MM.1S (cell line): ENCODE measurements at places on chromosomes 2 and 18.

DNA sequence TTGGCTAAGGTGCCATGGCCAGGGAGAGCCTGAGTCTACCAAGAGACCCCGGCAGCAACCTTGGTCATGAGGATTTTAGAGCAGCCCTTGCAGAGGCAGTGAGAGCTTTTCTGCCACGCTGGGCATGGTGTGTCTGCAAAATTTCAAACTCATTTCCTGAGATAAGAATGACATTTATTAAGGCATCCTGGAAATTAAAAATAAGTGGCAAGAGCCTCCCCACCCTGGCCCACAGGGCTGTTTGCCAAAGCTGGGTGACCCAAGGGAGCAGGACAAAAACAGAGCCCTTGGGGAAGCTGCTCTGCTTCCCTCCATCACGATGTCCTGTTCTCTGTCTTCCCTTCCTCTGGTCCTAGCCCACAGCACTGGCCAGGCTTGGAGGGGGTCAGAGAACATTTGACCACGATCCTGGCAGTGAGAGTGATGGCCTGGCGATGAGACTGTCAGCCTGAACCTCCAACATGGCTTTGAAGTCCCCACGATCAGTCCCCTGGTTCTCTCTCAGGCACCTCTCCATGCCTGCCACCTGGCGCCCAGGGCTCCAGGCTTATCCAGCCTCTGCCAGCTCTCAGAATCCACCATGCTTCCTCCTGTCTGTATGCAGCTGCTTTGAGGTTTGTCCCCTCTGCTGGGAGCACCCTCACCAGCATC lies 68.9 kb upstream of the RMDN2 start:
- no peak overlapping the region for H3K27ac ChIP-seq
- H3K27me3 ChIP-seq, result peaks cover 53% of the 10 kb centered on the region
- H3K4me1 ChIP-seq, result peaks cover 13% of the 10 kb centered on the region
- no peaks in the 10 kb centered on the region for H3K36me3 ChIP-seq
- no peak overlapping the region for H3K4me3 ChIP-seq

DNA sequence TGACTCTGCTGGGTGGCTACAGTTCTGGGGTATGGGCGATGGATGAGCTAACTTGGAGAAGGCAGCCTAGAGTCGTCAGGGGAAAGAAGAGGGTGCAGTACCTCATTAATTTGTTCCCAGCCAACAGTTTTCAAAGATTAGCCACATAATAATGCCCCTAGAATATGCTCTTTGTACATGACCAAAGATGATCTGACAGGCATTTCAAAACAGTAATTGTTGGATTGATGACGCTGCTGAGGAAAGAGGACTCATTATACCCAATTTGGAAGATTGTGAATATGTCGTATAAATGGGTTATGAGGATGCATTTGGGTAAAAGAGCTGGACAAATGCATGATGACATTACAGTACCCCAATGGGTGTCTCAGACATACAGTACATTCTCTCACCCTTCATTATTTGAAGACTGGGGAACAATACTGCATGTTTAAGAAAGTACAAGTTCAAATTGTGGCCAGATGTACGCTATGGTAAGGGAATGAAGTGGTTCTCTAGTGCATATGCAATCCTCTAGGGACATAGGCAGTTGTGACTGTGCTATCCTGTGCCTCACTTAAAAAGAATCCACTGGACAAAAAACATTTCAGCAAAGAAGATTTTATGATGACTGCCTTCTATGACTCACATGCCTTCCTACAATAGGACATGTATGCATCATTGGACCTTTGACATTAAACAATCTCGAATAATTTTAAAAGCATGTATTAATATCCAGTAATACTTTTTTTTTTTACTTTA lies 233.2 kb downstream of the CNTNAP5 start:
- no peaks in the 10 kb centered on the region for H3K27me3 ChIP-seq
- DNase-seq, result no peak
- no peak overlapping the region for H3K4me3 ChIP-seq
- H3K4me1 ChIP-seq, result no peaks in the 10 kb centered on the region
- H3K36me3 ChIP-seq, result no peaks in the 10 kb centered on the region

DNA sequence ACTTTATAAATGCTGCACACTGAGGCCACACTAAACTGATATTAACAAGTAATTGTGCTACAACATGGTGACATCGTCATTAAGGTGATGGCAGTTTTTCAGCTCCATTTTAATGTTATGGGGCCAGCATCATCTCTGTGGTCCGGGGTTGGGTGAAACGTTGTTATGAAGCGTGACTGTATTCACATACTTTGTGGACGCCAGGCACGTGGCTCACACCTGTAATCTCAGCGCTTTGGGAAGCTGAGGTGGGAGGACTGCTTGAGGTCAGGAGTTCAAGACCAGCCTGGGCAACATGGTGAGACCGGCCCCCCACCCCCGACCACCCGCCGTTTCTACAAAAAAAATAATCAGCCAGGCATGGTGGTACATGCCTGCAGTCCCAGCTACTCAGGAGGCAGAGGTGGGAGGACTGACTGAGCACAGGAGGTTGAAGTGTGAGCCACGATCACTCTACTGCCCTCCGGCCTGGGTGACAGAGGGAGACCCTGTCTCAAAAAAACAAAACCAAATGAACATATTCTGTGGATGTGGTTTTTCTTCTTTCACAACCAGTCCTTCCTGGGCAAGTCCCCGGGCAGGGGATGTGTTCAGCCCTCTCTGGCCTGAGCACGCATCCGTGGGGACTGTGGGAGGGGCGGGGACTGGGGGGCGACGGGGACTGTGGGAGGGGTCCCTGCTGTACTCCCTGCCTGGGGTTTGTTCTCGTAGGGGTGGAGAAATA lies 12.9 kb upstream of the GAL3ST2 start:
- H3K36me3 ChIP-seq, result no peaks in the 10 kb centered on the region
- no peak for DNase-seq
- H3K4me3 ChIP-seq, result no peak overlapping the region
- no peaks in the 10 kb centered on the region for H3K27me3 ChIP-seq

DNA sequence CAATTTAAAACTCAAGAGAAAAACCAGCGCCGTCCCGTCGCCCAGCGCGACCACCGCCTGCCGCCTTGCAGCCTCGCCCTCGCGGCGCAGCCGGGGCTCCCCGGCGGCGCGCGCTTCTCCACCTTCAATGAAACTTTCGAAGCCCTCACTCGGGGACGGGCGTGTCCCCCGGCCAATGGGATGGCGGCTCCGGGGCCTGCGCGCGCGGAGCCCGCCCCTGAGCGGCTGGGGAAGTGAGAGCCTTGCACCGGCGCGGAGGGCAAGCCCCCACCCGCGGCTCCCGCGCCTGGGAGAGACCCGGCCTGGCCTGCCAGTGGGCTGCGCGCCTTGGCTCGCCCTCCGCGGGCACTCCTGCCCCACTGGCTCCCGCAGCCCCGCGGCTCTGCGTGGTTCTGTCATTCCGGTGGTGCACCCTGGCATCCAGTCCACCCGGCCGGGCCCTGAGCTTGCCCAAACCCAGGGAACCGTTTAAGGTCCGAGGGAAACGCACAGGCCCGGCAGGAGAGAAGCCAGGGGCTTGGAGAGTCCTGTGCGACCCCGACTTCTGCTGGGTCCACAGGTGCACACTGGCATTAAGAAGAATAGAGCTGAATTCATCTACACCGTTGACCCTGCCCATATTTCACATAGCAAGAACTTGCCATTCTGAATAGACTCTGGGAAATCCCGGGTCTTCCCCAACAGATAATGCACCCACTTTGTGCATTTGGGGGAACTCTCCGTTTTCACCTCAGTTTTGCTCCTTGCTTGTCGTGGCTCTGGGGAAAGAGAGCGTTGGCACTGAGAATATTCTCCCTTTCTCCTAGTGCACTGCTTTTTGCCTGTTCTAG lies at the start of gene PIEZO2:
PIEZO2 (minus strand) TSS at position 129 of the 830 bp plus-strand sequence. CDS start 981 bp downstream, outside the sequence.
- H3K36me3 ChIP-seq, result no peaks in the 10 kb centered on the region
- H3K4me1 ChIP-seq, result no peaks in the 10 kb centered on the region
- no peaks in the 10 kb centered on the region for H3K27me3 ChIP-seq
- DNase-seq, result no peak
- H3K4me3 ChIP-seq, result no peak within 1 kb of the TSS
- no peak within 1 kb of the TSS for H3K27ac ChIP-seq

DNA sequence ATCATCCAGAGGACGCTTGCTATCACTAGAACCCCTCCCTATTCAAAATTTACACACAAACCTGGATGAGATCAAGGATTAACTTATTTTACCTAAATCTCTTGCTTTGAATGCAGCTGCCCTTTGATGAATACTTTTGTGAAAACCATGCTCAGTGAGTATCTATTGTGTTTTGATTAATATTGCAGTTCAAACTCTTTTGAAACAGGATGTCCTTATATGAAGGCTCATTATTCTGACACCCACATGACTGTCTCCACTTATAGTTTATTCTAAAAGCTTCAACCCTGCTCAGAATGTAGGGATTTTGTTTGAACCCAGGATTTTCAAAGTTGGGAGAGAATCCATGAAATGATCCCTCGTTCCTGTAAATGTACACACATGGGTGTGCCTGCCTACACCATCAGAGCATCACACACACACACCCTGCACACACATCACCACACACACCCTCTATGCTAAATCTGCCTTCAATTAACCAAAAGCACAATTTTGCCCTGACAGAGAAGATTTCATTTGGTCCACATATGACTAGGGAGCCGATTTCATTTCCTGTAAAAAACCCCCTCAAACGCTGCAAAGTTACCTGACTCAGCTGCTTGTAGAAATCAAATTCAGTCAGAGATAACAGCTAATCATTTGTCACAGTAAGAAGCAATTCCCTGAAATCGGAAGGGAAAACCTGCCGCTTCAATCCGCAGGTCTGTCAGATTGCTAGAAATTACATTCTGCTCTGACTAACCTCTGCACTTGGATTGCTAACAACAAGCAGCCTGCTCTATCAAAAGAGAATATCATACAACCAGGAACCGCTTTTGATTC lies 65.2 kb downstream of the ZEB2 start:
- no peak overlapping the region for H3K4me3 ChIP-seq
- no peaks in the 10 kb centered on the region for H3K27me3 ChIP-seq
- H3K4me1 ChIP-seq, result no peaks in the 10 kb centered on the region
- DNase-seq, result no peak

GRCh38 chr2:103963146-103963725 lies 890.7 kb upstream of the POU3F3 start:
- no peaks in the 10 kb centered on the region for H3K27me3 ChIP-seq
- H3K36me3 ChIP-seq, result no peaks in the 10 kb centered on the region
- no peak overlapping the region for H3K4me3 ChIP-seq
- no peaks in the 10 kb centered on the region for H3K4me1 ChIP-seq

GRCh38 chr2:236769981-236770671 lies 200.5 kb downstream of the ACKR3 start:
- DNase-seq, result no peak
- no peak overlapping the region for H3K27ac ChIP-seq
- H3K36me3 ChIP-seq, result no peaks in the 10 kb centered on the region
- no peak overlapping the region for H3K4me3 ChIP-seq

GRCh38 chr2:49582946-49583345 lies 428.6 kb upstream of the FSHR start:
- no peaks in the 10 kb centered on the region for H3K36me3 ChIP-seq
- H3K4me1 ChIP-seq, result no peaks in the 10 kb centered on the region
- H3K27me3 ChIP-seq, result no peaks in the 10 kb centered on the region
- H3K27ac ChIP-seq, result no peak overlapping the region
- no peak for DNase-seq
